ENCODE measurements at places on chromosomes 1 and 21.

- DNase-seq = peak; percentile 42
These were observed 216.0 kb downstream of the DYRK1A start for GRCh38 chr21:37582590-37582989.

GRCh38 chr1:153933430-153933829 is 10.7 kb upstream of the GATAD2B start:
- no peak for DNase-seq

GRCh38 chr1:153790966-153791647 is 15.9 kb downstream of the SLC27A3 start:
- no peak for DNase-seq

DNA sequence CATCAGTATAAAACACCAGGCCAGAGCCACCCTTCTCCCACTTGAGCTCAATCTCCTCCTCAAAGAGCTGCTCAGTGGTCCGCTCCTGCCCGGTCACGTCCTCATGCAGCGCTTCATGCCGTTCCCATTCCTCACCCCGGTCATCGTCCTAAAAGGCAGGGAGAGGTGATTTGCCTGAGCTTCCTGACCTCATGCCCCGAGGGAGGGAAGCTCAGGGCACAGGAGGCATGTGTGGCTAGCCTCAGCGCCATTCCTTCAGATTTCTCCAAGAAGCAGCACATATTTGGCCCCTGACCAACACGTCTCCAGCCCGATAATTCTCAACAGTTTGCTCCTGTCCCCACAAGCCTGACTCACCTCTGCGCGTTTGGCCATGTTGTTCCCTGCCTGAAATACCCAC is 4.2 kb upstream of the GPN2 start:
- DNase-seq = no peak

GRCh38 chr1:1763657-1764621 is 14.3 kb downstream of the NADK start:
- DNase-seq = no peak

DNA sequence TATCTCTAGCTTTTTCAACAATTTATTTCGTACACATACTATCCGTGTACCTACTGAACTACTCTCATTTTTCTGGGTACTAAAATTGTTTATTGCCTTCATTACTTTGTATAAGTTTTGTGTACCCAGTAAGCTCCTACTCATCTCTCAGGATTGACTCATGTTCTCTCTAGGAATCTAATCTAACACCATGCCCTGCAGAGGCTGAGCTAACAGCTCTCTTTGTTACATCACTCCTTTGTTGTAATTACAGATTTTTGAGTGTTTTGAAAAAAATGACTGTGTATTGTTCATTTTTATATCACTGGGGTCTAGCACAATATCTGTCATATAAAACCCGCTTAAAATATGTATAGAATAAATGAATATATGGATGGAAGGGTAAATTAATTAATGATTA is 167.1 kb downstream of the ATP6V1G3 start:
- no peak for DNase-seq

DNA sequence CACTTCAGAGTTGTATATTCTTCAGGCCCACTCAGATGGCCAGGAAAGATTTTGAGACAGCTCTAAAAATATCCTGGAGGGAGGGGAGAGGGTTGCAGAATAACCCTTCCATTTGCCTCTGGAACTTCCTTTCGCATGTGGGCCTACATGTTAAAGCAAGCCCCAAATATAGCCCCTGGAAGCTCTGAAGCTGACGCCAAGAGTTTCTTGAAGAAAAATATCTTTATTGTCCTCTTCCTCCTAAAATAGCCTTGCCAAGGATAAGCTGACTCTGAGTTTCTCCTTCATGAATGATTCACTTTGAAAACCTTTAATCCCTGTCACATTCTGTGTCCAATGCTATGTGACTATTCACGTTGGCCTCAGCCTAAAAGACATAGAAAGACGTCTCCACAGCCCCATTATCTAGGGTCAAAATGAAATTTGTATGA is 6.4 kb downstream of the C1orf116 start:
- DNase-seq = no peak

DNA sequence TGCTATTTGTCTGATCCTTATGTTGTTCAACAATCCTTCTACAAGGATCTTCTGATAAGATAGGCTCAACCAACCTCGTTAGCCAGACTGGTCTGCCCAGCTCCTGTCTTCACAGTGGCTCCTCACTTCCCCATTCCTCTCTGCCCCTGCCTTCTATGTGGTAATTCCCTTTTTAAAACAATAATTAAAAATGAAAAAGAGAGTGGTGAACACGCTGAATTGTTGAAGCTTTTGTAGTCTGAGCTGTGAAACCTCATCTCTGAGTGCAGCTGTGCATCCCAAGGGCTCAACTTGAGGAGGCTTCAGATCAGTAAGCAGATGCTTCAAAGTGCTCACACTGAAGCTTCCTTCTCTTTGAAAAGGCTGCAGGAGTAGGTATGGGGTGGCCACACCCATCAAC is 70.7 kb upstream of the JUN start:
- no peak for DNase-seq

GRCh38 chr1:165686971-165687433 is 11.4 kb downstream of the ALDH9A1 start:
- DNase-seq = no peak

DNA sequence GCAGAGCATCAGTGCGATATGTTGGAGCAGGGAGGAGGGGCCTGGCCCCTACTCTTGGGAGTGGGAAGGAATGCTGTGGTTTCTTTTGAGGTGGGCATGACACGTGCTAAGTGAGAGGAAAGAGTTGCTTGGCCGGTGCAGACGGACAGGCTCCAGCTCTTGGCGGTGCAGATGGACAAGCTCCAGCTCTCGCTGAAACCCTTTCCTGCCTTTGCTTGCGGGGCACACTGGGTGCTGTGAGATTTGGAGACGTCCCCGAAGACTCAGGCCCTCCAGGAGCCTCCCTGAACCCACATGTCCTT is 15.9 kb downstream of the PDXK start:
- no peak for DNase-seq

DNA sequence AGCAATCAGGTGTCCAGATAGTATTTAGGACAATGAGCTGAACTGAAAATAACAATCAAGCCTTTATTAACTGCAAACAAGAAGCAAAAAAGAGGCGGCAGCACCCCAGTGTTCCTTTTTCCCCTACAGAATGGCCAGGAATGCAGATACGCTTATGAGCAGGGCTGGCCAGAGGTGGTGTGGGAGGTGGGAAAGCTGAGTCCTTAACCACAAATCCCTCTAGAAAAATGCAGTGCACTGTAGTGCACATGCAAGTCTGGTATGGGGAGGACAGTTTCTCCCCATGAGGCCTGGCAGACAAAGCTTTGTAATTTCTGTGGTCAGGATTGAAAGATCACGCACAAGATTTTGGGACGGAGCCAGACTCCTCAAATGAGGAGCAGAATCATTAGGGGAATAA is 10.7 kb upstream of the IFNAR1 start:
- DNase-seq = no peak

DNA sequence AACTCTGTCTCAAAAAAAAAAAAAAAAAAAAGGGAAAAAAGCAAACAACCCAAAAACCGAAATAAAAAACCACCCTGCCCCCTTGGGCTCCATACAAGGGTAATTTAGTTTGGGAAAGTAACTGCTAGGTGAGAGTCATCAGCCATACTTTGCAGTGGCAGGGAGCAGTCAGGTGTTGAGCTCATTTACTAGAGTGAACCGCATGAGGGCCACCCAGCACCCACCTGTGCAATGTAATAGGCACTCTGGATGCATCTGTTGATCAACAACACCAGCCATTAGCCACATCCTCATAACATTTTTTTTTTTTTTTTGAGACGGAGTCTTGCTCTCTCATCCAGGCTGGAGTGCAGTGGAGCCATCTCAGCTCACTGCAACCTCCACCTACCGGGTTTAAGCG is 9.1 kb downstream of the INAVA start:
- DNase-seq = no peak

DNA sequence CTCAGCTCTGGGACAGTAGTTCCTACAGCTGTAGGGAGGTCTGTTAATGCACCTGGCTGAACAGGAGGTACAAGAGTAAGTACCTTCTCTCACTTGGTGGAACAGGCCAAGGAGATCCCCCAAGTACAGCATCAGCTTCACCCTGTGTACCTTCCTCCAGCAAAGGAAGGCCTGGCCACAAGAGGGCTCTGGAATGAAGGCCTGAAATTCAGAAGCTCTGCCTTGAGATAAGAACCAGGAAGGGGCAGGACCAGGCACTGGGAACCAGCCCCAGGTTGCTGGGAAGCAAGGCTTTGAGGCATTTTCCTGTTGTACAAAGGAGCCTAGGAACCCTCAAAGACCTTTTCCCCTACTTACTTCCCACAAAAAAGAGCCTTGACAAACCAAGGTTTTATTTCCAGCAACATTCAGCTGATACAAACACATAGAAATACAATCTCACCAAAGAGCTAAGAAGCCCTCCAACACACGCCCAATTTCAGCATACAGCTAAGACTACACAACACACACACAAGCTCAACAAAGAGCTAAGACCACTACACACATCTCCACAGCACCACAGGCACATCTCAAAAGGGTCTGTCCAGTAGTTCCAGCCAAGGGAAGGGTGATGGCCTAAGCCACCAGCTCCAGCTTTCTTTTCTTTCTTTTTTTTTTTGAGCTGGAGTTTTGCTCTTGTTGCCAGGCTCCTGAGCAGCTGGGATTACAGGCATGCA is 23.5 kb downstream of the F11R start:
- peak; percentile 31 for DNase-seq

GRCh38 chr1:115114308-115114707 is 25.0 kb upstream of the TSPAN2 start:
- DNase-seq = no peak

- no peak for DNase-seq
These were observed at the start of gene PROK1 for GRCh38 chr1:110450929-110451328. TSS of gene PROK1 (plus strand) at chr1:110451149. CDS start at chr1:110451217, 68 bp downstream.

DNA sequence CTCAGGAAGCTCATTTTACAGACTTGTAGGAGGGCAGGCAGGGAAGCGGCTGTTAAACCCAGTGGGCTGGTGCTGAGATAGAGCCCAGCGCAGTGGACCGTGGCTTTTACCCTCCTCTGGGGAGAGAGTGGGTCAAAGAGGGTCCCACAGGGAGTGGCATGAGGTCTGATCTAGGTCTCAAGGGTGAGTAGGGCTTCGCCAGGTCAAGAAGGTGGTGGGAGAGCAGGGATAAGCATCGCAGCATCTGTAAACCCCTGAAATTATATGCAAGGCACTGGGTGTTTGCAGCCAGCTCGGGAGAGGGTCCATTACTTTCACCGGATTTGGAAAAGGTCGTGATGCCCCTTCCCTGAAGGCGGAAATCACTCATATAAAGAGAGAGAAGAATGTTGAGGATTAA is 89.1 kb downstream of the ZSCAN20 start:
- DNase-seq = no peak

DNA sequence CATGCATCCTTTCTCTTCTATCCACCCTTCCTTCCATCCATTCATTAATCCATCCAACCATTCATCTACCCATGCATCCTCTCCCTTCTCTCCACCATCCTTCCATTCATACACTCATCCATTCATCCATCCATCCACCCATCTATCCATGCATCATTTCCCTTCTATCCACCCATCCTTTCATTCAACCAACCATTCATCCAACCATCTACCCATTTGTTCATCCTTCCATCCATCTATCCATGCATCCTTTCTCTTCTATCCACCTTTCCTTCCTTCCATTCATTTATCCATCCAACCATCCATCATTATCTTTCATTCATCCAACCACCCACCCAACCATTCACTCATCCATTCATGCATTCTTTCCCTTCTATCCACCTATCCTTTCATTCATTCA is 188.4 kb downstream of the NPHP4 start:
- DNase-seq = no peak

DNA sequence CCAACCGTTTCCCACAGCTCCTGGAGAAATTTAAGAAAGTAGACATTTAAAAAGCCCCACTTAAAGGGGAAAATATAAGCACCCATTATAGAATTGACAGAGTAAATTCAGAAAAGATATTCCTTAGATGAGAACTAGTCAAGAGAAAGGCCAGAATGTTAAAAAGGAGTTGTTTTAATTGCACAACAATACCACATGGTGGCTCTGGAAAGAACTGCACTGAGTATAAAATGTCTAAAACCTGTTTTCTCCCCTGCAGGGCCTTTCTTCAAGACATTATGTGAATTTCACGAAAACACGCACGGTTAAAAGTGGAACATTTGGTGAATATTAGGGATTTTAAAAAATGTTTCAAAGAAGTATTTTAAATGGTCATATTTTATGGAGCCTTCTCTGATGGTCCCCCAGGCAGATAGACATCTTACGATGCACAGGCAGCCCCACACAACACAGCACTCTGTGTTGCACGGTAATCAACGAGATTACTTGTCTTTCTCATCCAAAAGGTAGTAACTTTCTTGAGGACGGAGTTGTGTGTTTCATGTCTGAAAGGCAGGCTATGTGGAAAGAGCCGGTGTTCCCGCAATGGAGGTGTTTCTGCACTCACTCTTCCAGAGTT is 101.9 kb downstream of the PRRX1 start:
- DNase-seq = no peak

- no peak for DNase-seq
These were observed 16.4 kb upstream of the ZNF683 start for GRCh38 chr1:26388791-26389445.

- DNase-seq = no peak
These were observed 218.2 kb upstream of the ADGRL2 start for GRCh38 chr1:81582467-81582986.

- no peak for DNase-seq
These were observed 624.2 kb downstream of the PLPP3 start for GRCh38 chr1:55955016-55955621.

DNA sequence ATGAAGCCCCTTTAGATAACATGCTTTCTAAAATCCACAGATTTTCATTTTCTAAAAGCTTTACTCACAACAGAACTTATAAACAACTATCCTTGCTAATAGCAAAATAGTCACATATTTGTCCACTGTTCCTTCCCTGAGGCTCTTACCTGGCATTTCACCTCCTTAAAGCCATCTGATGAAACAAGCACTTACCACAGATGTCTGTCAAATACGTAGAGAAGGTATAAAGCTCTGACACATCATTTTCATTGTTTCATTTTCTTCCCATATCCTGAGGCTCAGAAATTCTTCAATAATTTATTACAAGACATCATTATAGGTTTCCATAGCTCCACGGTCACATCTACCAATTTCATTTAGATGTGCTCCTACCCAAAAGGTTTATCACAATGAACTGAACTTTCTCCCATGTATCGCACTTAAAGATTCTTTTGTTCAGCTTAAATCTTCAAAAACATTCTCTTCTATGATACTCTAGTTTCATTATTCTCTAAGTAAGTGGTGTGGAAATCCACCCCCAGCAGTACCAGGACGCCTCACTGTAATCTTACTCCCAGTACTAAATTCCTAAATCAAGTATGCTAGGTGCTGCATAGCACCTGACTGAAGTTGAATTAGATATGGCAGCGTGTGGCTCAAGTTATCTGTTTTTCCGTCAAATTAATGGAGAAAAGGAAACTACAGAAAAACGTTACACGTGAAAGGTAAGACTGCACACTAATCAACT is 569.6 kb downstream of the SMYD3 start:
- no peak for DNase-seq

GRCh38 chr1:151113877-151114276 is 32.6 kb downstream of the SEMA6C start:
- DNase-seq = no peak

GRCh38 chr1:190168116-190168892 is 309.4 kb downstream of the BRINP3 start:
- DNase-seq = no peak
